ENCODE measurements at places on chromosomes 3 and 15.

DNA sequence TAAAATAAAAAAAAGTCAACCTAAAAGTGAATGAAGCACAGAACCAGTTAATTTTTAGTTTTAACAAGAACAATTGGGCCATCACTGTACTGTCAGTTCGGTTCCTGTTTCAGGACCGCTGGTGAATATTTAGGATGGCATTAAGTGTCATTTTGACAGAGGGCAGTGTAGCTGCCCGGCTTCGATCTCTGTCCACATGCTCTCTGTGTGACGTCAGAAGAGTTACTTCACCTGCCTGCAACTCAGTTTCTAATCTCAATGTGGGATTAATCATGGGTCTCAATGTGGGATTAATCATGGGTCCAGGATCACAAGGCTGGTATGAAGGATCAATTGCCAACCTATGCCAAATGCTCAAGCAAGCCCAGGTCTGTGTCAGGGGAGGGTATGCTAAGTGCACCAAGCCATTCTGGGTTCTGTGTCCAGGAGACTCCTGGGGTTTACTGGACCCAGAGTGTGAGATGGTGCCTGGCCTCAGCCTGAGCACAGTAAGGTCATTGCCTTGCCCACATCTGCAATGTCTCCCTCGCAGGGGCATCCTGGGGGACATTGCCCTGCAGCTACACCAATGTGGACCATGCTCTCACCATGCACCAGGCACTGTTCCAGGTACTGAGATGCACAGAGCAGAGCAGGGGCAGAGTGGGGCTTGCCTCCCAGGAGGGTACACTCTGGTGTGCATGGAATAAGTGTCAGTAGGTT, 8.1 kb downstream of the GABRA5 start:
- no peak for DNase-seq

GRCh38 chr3:148778926-148779325, 48.7 kb upstream of the CPB1 start:
- no peak for DNase-seq

- no peak for DNase-seq
Measured at GRCh38 chr15:95853350-95853749, 477.1 kb upstream of the NR2F2 start.

- no peak for DNase-seq
Measured at GRCh38 chr3:68206524-68207117, 552.2 kb upstream of the SUCLG2 start.

DNA sequence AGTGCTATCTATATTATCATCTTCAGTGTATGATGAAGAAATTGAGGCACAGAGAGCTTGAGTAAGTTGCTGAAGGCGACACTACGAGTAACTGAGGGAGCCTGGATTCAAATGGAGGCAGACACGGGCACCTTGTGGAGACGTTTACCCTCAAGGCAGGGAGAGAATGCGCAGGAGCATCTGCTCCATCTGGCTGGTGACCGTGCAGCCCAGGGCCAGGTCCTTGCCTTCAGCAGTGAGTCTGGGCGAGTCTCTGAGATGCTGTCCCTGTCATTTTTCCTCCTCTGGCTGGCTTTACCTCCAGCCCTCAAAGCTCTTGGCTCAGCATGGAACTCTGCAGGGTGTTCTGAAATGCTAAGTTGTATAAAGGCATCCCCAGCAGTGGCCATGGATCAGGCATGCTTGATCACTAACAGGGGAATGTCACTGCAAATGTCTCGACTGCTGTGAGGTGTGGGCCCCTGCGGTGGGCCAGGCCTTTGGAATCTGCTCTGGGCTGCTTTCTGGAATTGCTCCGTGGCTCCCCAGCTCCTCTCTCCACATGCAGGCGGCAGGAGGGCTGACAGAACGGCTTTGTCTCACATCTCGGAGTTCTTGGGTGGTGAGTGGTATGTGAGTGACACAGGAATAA, 19.7 kb downstream of the SPSB4 start:
- DNase-seq = no peak

GRCh38 chr15:67109141-67110034, 44.0 kb downstream of the SMAD3 start:
- DNase-seq = peak; percentile 25

- no peak for DNase-seq
Measured at GRCh38 chr3:52810923-52811322, 16.3 kb downstream of the ITIH3 start.

- DNase-seq = no peak
Measured at GRCh38 chr3:134666466-134666865, 15.6 kb upstream of the KY start.

GRCh38 chr3:55416331-55416821, 70.7 kb downstream of the WNT5A start:
- no peak for DNase-seq

DNA sequence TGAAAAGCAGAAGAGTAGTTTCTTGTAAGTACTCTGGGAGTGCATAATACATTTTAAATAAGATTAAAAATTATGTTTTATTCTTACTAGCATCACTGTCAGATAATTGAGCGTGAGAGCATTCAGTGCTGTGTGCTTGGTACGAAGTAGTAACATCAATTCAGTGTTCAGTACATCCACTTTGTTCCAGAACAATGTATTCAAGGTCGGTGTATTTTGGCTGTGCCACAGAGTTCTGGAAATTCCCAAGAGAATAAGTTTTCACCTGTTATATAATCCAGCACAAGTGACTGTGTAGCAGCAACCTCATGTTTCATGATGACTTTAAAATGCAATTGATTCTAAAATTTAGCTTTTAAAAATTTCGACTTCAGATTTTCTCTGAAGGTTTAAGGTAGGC, 130.6 kb downstream of the IGF1R start:
- peak; percentile 27 for DNase-seq

DNA sequence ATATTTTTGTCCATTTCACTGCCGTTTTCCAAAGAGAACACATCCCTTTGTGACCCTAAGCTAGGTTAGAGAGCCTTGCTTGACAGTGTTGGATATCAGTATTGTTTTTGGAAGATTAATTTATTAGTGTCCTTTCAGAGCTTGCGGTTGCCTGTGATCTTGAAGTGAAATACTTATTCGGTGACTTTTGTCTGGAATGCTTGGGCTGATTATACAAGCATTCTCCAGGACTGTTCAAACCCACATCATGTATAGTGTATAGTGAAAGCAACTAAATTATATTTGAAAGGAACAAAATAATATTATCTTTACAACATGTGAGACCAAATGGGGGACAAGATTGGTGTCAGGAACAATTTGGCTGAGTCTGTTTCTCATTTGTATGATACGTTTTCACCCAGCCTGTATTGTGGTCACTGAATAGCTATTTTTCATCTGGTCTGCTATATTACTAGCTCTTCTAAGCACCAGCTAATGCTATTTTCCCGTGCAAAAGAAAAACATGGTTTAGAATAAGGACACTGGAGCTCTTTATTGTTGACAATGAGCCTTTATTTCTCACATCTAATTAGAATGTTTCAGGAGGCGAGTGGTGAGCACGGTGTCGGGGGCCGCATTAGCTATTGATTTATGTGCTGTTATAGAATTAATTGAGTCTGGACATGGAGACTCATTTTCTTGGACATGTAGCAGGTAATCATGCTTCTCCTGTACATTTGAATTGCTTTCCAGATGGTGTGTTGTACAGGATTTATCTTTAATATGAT, 158.1 kb downstream of the APBA2 start:
- DNase-seq = no peak

DNA sequence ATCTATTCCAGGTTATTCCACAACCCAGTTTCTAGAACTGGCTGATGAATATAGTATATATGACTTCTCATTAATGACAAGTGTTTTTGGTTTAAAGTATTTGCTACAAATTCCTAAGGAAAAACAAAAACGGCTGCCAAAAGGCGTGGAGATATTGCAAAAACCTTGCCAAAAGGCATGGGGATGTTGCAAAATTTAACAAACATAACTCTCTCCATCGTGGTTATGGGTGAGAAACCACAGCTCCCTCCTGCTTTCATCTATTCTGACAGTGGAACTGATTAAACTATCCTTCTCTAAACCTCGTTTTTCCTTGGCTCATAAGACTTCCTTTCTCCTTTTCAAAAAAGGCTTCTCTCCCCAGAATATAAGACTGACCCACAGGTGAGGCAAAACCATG, 342.0 kb upstream of the PDZRN3 start:
- no peak for DNase-seq

GRCh38 chr3:189303584-189303983, 131.8 kb downstream of the TPRG1 start:
- no peak for DNase-seq

DNA sequence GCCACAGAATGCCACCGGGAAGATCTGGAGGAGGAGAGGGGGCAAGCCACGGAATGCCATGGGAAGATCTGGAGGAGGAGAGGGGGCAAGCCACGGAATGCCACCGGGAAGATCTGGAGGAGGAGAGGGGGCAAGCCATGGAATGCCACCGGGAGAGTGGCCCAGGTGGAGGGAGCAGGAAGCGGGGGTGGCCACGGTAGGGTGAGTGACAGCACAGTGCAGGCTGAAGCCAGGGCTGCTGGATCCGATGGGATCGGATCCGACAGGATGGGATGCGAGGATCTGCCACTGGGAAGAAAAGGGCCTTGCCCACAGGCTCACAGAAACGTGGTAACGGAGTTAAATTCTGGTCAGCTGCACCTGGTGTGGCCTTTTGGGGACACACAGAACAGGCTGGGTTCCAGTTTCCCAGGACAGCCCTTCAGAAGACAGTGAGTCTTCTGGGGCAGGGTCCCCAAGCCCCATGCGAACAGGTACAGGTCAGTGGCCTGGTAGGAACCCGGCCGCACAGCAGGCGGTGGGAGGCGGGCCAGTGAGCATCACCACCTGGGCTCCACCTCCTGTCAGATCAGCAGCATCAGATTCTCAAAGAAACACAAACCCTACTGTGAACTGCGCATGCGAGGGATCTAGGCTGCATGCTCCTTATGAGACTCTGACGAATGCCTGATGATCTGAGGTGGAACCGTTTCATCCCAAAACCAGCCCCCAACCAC, 58.8 kb downstream of the XXYLT1 start:
- DNase-seq = no peak

DNA sequence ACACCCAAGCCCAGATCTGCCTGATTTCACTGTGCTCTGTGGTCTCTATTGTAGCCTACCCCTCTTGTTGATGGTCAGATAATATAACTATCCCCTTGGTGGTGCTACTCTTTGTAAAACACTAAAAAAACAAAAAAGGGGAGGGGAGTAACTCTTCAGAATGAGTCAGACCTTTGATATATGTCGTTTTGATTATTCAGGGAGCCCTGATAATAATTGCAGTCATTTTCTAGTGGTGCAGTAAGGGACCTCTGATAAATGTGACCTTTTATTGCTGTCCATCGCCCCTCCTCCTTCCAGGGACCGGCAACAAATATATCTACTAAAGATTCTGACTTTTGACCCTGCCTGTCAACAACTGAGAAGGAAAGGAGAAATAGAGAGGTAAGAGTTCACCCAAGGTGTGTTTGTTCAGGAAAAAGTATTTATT, 45.1 kb upstream of the MAGI1 start:
- no peak for DNase-seq

GRCh38 chr15:48996276-48996675, 32.6 kb upstream of the SHC4 start:
- DNase-seq = no peak

- no peak for DNase-seq
Measured at GRCh38 chr15:80999623-81000036, 1.1 kb upstream of the TLNRD1 start.

GRCh38 chr3:41681479-41681878, 280.4 kb downstream of the ULK4 start:
- no peak for DNase-seq

GRCh38 chr3:54427501-54427900, 305.1 kb downstream of the CACNA2D3 start:
- no peak for DNase-seq

GRCh38 chr3:165827233-165827632, 10.0 kb downstream of the BCHE start:
- no peak for DNase-seq

DNA sequence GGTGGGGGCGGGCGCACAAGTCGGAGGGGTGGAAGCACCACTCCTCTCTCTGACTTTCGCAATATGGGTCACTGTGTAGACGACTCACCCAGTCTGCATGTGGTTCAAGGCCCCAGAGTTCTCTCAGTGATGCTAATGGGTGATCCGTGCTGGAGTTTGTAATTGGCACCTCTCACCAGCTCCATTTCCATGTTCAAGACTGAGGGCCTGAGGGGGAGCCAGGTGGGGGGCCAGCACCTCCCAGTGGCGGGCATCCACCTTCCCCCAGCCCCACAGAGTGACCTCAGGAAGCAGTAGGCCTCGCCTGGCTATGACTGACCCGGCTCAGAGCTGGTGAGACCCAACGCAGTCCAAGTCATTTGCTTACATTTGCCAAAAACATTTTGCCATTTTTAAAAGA, 230.0 kb upstream of the ST8SIA2 start:
- DNase-seq = no peak

- no peak for DNase-seq
Measured at GRCh38 chr3:93904568-93904967, 69.1 kb downstream of the PROS1 start.

DNA sequence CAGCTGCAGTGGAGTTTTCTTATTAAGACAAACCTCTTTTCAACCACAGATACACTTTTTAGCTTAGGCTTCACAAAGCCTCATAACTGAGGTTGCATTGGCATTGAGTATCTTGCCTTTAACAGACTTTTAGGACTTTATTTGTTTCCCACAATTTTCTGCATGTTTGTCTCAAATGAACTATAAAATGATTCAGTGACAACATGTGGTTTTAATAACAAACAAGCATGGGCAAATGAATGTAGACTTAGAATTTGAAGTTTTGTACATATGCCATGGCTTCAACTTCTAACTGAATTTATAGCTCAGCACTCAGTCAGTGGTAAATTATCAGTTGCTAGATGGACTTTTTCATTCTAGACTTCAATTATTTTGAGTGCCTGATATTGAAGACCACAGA, 101.6 kb downstream of the SLC25A26 start:
- no peak for DNase-seq

DNA sequence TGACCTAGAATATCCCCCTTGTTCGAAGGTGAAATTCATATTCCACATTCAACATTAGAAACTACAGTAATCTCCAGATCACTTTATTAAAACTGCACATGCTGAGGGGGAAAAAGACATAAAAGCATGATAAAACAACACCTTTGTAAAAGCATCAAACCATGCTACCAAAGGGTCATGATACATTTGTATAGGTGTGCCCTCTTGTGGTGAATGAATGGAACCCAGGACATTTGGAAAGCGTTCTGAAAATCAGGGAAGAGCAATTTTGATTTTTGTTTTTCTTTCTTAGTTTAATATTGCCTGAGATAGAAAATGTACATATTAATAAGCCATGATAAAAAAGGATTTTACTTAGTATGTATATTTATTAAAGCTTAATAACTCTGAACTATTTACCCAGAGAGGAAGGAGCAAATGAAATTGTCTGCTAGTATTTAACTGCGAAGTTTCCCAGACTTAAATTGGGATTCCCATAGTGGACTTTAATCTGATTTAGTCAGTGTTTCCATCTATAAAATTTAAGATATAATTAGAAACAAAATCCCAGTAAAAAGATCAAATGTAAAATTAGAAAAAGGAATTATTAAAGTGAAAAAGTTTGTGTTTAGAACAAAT, 105.8 kb upstream of the ARL6 start:
- no peak for DNase-seq

Data from C1 segment of cervical spinal cord (tissue), 14 donors.